ENCODE measurements at places on chromosomes 6 and 20.

GRCh38 chr6:158978757-158979156, 21.2 kb downstream of the RSPH3 start:
- no peak for DNase-seq

DNA sequence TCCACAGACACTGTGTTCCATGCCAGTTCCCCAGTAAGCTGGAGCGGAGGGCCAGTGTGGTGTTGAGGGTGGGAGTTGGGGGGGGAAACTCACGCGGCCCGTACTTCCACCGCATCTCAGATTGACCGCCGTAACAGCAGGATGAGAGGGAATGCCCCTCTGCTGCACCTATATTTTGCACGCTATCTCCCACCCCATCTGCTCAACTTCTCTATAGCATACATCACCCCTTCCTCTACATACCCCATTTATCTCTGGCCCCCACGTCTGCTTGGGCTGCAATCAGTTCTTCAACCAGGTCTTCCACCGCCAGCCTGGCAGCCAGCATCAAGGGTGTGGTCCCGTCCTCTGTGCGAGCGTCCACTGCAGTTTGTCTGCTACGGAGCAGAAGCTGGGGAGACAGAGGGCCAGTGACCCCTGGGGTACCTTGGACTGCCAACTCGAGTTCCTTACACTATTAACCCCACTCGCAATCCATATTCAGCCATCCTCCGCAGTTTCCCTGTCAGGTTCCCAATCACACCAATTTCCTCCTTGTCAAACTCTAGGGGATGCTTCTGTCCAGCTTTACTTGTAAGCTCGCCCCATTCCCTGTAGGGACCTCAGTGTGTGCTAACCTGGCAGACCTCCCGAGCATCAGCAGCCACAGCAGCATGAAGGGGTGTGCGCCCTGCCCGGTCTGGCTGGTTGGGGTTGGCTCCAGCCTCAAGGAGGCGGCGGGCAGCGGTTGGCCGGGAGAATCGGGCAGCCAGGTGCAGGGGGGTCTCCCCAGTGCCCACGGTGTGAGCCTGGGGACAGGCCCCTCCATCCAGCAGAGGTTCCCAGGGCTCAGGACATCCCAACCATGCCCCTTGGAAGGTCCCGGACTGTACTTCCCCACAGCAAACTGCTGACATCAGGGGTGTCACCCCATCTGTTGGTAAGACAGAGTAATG, 4.5 kb upstream of the GPSM3 start:
- DNase-seq = no peak

- no peak for DNase-seq
Measured at GRCh38 chr6:153167061-153167891, 36.2 kb upstream of the RGS17 start.

DNA sequence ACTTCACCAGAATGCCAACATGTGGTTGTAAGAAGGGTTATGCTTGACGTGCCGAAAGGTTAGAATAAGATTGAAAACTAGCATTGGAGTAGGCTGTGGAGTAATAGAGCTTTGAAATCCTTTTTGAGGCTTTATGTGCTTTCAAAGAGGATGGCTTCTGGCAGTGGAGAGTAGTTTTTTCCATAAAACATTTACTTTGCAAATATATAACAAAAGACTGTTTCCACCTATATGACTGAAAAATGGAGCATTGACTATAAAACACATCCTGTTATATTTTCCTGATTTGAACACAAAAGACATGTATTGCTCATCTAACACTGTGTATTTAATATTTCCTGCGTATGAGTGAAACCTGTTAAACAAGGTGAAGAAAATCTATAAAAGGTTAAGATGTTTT, 38.8 kb downstream of the ZFAND3 start:
- no peak for DNase-seq

DNA sequence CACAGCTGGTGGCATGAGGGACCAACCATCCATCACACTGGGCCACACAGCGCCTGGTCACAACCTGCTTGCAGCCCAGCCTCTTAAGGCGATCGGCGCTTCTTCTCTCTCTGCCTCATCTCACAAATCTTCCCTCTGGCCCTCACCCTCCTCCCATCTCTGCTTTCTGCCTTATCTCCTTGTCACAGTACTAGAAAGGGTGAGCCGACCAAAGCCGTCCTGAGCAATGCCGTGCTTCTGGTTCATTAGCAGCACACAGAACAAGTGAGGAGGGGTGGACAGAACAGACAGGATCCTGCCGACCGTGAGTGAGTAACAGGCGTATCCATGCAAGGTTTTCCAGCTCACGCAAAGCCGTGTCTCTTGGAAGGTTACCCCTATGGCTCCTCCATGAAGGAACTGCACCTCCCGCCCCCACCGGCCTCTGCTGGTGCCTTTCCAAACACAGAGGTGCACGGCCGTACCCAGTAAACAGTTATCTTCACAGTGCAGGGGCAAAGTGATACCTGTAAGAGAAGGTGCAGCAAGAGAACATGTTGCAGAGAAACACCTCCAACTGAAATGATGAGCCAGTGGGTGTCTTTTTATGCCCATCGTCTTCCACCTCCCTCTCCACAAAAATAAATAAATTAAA, 331.7 kb downstream of the FARS2 start:
- no peak for DNase-seq

DNA sequence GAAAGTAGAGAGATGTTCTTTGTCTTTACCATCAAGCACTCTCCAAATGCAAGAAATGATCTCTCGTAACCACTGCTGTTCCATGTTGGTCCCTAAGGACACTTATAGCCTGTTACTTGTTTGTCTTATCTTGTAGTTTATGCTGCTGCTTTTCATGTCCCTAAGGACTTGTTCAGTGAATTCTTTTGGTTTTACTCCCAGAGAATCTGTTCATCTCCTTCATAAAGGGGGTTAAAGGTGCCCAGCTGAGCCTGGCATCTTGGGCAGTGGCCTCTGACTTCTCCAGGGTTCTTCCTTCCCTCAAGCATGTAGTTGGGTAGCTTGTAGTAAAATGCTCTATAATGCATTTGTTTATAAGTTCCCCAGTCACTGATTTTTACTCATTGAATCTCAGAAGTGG, 864 bp upstream of the PKIG start:
- DNase-seq = no peak

DNA sequence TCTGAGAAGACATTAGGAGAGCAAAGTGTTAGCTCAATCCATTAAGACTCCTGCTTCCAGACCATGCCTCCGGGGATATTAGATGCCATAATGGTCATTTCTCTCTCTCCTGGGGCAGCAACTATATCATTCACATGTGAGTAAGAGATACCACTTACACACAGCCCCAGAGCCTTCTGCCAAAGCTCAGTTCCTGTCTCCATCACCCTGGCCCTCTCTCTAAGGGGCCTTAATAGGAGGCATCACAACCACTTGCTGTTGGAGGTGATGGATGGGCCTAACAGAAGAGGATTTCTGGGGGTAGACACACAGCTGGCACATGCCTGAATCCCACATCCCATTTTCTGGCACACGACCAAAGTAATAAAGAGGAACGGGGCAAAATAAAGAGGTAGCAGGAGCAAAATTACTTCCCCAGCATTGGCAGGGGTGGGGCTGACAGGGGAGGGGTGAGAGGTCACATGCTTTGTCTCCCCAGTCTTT, 34.0 kb upstream of the VSTM2L start:
- DNase-seq = no peak

- DNase-seq = no peak
Measured at GRCh38 chr6:161736326-161736725, 462.5 kb upstream of the AGPAT4 start.

DNA sequence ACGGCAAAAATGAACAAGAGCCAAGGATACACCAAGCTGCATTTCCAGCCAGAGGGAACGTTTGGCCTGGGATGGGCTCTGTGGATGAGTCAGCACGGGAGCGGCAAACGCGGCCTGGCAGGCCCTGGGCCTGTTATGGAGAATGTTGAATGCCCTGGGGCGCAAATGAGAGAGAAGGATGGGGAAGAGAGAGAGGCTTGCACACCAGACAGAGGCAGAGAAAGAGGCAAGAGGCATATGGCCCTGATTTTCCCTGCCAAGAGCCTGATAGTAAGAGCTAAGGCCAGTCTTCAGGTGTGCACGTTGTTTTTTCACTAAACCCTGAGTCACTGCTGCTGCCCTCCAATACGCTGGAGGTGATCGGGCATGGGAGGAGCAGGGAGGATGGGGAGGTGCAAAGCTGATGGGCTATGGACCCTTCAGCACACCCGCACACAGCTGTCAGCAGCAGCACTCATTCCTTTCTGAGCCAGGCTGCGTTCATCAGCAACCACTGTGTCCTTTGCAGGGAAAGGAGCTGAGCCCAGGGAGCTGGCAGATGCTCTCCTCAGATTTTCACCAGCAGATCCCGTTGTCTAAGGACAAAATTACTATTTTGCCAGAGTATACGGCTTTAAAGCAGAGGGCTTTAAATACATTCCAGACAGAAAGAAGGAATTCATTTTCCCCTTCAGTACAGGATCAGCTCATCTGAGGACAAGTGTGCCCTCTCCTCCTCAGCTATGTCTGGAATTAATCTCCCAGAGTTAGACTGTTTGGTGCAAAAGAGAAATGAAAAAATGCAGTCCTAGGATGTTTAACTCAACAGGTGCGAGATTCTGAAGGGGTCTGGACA, 61.7 kb upstream of the SLC22A23 start:
- no peak for DNase-seq

GRCh38 chr6:25898289-25898977, 24.4 kb upstream of the SLC17A3 start:
- no peak for DNase-seq

DNA sequence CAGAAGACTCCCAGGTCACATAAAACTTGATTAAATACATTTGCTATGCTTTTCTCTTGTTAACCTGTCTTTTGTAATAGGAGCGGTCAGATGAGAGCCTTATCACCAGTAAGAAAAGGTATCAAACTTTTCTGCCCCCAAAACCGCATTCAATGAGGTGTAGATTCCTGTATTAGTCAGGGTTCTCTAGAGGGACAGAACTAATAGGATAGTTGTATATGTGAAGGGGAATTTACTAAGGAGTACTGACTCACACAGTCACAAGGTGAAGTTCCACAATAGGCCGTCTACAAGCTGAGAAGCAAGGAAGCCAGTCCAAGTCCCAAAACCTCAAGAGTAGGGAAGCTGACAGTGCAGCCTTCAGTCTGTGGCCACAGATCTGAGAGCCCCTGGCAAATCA, 32.7 kb downstream of the PTPRK start:
- no peak for DNase-seq

- DNase-seq = no peak
Measured at GRCh38 chr20:48931527-48932374, 10.2 kb downstream of the ARFGEF2 start.

All from stimulated activated CD4-positive, alpha-beta T cell treated with anti-CD3 and anti-CD28 coated beads, Interleukin-1b, Interleukin-23, amount 100 ng/mL, for 1 hour (primary cell).